Foreskin melanocyte (primary cell): ENCODE measurements at places on chromosomes 1 and 21.

DNA sequence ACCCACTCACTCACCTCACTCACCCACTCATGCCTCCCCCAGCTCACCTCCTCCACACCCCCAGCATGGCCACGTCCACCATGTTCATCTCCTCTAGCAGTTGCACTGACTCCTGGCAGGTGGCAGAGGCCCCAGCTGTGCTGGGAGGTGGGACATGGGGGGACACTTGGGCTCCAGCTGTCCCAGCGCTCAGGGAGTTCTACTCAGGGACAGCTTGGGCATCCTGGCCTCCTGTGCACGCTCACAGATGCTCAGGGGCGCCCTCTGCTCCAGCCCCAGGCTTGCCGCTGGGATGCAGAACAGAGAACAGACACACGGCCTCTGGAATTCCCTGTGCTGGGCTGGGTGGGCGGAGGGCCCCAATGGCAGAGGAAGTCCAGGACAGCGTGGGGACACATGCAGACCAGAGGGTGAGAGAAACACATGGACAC is 5.2 kb downstream of the KRTAP10-8 start:
- no peak for DNase-seq

DNA sequence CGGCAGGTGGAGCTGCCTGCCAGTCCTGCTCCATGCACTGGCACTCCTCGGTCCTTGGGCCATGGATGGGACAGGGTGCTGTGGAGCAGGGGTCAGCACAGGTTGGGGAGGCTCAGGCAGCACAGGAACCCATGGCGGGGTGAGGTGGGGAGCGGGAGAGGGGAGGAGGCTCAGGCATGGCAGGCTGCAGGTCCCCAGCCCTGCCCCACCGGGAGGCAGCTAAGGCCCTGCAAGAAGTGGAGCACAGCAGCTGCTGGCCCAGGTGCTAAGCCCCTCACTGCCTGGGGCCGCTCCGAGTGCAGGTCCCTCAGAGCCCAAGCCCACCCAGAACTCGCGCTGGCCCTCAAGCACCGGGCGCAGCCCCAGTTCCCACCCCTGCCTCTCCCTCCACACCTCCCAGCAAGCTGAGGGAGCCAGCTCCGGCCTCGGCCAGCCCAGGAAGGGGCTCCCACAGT is 691 bp upstream of the GBP5 start:
- DNase-seq: no peak

DNA sequence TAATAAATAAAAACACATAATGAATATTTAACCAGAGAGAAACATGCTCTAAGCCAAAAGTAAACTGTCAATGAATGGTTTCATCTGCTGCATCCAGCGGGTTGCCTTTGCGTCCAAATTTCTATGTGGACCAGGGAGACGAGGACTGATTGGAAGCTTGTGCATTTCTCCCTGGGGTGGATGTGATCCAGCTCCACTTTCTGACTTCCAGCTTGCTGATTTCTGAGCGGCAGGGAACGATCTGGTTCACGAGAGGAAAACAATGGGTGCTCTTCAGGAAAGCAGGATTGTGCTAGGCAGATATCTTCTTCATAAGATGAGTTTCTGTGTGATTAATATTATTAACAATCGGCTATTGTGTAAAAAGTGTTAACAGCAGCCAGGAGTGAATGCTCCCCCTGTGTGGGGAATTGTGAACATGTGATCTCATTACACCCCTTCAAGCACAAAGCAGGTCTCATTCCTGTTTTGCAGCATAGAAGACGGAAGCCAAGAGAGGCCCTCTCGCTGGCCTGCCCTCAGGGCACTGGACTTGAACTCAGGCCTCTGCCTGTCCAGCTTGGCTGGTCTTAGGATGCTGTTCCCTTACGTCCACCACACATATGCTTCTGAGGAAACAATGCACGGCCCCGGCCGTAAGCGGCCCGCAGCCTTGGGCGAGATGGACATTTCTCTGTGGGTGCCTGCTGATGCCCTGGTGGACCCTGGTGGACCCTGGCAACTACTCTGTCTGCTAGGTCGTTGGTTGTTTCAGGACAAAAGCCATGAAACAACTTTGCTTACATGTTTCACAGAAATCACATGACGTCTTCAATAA is 183.4 kb upstream of the C1orf174 start:
- peak; percentile 82 for DNase-seq

GRCh38 chr1:93453911-93454310 is 6.0 kb downstream of the FNBP1L start:
- DNase-seq: no peak

GRCh38 chr1:223136086-223136485 is 7.0 kb downstream of the TLR5 start:
- no peak for DNase-seq

DNA sequence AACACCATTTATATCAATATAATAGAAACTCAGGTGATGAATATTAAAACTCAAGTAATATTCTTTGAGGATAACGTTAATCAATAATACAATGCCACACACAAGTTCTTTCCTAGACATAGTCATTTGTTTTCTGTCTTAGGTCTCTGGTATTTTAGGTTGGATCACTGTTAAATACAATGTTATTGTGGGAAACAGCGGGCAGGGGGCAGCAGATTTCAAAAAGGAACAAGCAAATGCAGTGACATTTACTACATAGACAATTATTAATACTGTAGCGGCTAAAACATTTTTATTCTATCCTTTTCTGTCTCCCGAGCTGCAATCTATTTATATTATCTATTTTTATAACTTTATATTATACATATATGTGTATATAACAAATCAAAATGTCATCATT is 186.4 kb upstream of the ZNHIT6 start:
- DNase-seq: peak; percentile 26

DNA sequence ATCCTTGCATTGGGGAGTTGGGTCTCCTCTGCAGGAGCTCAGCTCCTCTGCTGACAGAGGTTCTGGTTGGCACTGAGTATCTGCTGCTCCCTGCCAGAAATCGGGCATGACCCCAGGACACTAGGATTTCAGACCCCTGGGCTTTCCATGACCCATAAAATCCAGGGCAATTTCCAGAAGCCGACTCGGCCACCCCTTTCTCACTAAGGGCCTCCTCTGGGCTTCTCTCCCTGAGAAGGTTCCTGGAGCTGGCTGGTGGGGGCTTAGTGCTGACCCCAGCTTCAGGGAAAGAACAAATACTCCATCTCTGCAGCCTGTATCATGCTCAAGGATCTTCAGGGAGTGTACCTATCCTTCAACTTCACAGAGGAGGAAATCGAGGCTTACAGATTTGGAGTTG is 603.4 kb downstream of the PTPRU start:
- DNase-seq: no peak

GRCh38 chr1:65440915-65441314 is 20.4 kb downstream of the LEPR start:
- DNase-seq: no peak

GRCh38 chr1:109213345-109213823 is 334 bp upstream of the SARS1 start:
- no peak for DNase-seq

DNA sequence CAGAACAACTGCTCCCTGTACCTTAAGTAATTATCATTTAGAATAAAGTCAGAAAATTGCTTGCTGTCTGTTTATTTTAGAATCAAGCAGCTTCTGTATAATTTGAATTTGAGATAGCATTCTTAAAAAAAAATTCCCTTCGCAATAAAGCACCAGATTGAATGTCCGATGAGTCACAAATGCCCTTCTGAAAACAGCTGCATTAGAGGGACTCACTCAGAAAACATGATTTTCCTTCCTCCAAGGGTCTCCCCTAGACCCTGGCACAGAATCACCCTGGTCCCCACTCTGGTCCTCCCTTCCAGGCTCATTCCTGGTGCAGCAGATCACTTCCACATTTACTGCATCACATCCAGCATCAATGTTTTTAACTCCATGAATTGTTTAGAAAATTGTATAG is 471.1 kb upstream of the VAMP3 start:
- DNase-seq: no peak

GRCh38 chr1:53962395-53962794 is 16.2 kb downstream of the LRRC42 start:
- DNase-seq: no peak

DNA sequence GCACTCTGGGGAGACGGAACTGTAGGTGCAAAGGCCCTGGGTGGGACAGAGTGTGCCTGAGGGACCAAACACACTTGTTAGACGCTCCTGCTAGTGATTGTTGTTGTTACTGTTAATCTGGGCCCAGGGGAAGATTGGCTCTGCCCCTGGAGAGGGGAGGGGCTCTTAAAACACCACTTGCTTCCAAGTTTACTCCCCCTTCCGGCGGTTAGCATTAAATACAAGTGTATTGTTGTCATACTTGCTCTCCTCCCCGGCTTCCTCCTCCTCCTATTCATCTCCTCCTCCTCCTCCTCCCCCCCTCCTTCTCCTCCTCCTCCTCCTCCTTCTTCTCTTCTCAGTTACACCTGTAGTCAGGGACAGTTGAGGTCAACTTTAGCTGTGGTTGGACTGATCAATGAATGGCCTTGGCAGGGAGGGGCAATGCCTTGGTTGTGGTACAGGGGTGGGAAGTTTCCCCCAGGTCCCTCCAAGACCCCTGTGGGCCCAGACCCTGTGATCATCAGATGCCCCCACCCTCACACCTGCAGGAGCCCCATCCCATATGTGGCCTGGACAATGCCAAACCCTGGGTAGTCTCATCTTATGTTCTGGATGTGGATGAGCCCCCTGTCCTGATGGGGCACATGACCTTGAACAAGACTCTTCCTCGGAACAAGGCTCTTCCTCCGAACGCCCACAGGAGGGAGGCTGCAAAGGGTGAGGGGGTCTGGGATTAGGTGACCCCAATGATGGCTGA is 217.3 kb downstream of the PTPRU start:
- DNase-seq: peak; percentile 18

DNA sequence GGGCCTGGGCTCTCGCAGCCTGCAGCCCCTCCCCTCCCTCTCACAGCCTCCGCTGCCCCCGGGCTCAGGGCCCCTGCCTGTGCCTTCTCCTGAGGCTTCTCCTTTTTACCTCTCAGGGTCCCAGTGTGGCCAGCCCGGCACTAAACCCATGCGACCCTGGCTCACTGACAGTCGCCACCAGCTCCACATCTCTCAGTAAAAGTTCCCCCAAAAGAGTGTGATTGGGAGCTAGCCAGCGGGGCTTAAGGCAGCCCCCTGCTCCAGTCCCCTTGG is 26.6 kb downstream of the PDE9A start:
- no peak for DNase-seq

- DNase-seq: no peak
These were observed 5.5 kb upstream of the ST6GALNAC3 start for GRCh38 chr1:76068953-76069561.
